ENCODE measurements at places on chromosomes 13 and 19.

- no peak for DNase-seq
These were observed 29.7 kb downstream of the MCF2L start for GRCh38 chr13:112998521-112999280.

- DNase-seq: no peak
These were observed 92.0 kb downstream of the ZNF536 start for GRCh38 chr19:30464162-30464561.

GRCh38 chr19:17526922-17527321 is 15.5 kb downstream of the PGLS start:
- DNase-seq: no peak

DNA sequence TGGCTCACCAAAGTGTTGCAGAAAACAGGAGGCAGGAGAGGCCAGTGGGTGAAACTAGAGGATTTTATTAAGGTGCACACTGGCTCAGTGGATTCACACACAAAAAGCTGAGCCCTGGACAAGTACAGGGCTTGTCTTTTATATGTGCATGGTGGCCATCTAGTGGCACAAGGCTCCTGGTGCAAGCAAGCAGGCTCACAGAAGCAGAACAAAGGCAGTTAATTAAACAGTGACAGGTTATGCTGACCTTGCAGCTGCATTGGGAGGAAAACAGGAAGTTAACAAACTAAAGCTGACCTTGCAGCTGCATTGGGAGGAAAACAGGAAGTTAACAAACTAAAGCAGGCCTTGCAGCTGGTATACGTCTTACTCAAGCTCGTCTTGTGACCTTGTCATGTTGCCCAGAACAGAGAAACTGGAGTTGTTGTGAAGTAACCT is 65.3 kb upstream of the ZNF681 start:
- no peak for DNase-seq

DNA sequence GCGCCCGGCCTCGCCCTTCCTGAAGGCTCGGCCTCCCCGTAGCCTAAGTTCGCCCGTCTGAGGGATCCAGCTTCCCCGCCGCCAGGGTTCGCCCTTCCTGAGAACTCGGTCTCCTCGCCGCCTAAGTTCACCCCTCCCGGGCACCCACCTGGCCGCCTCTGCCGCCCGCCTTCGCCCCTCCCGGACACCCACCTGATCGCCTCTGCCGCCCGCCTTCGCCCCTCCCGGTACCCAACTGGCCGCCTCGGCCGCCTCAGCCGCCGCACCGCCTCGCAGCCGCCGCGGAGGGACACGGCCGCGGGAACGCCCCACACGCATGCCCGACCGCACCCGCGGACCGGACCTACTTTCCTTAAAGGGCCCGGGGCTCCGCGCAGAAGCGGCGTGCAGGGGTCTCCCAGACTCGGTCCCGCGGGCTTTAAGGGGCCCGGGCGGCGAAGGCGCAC is at the start of gene MOB3A:
MOB3A (minus strand) TSS at position 293 of the 446 bp plus-strand sequence. CDS start 17,766 bp downstream, outside the sequence.
- peak; percentile 83 for DNase-seq

- DNase-seq: no peak
These were observed 885 bp downstream of the MLNR start for GRCh38 chr13:49220856-49221589.

- no peak for DNase-seq
These were observed 59.5 kb downstream of the FGF9 start for GRCh38 chr13:21730186-21730880.

GRCh38 chr13:108741930-108742329 is 112.5 kb downstream of the MYO16 start:
- no peak for DNase-seq

- DNase-seq: no peak
These were observed 136.7 kb downstream of the SOX1 start for GRCh38 chr13:112203614-112204013.

DNA sequence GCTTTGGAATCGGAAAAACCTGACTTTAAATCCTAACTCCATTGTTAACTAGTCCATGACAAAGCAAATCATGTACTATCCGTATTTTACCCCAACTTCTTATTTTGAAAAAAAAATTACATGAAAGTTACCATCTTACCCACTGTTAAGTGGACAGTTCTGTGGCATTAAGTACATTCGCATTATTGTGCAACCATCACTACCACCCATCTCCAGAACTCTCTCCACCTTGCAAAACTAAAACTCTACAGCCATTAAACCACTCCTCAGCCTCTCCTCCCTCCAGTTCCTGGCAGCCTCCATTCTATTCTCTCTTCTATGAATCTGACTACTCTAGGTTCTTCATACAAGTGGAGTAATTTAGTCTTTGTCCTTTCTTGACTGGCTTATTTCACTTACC is 176.5 kb downstream of the USP12 start:
- no peak for DNase-seq

DNA sequence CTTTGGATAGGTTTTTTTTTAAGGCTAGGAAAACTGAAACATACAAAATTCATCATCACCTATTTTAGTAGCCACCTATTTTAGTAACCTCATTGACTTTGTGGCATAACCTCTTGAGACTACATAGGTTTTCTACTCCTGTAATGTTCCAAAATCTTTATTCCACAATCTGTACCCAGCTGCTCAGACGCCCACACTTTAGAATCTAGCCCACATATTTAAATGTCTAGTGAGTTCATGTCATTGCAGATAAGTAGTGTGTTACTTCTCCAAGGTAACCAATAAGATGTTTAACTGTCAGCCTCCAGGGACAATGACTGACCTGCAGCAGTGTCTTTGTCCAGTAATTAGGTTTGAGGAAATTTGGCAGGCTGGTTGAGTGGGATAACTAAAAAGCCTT is 330.2 kb downstream of the MZT1 start:
- DNase-seq: no peak

GRCh38 chr19:5459360-5459759 is 4.1 kb downstream of the ZNRF4 start:
- DNase-seq: no peak

DNA sequence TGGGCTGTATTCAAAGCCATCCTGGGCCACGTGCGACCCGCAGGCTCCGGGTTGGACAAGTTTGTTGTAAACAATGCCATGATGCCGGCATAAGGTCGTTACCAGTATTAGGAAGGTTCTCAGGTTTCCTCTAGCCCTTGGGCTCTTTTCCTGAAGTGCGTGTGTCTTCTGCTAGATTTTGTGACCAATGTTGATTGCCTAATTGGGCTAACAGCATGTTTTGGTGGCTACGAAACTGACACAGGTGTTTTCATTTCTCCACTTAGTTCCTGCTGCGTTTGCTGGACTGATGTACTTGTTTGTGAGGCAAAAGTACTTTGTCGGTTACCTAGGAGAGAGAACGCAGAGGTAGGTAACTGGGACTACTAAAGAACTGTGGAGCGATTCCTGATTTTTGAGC is 20.3 kb downstream of the ALOX5AP start:
- DNase-seq: no peak

DNA sequence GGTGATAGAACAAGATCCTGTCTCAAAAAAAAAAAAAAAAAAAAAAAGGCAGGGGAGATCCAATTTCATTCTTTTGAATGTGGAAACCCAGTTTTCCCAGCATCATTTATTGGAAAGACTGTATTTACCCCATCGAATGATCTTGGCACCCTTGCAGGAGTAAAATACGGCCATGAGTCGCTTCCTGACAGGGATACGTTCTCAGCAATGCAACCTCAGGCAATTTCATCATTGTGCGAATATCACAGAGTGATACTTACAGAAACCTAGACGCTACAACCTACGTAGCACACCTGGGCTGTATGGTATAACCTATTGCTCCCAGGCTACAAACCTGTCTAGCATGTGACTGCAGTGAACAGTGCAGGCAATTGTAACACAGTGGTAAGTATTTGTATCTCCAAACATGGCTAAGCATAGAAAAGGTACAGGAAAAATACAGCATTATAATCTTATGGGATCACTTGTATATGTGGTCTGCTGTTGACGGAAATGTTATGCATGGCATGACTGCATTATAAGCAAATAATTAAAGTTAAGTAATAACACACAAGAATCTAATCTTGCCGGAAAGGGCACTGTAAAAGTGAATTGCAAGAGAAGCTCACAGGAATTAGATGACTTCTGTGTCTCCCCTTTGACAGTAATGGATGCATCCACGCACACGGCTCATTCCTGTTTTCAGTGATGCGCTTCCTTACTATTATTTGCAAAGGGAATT is 24.1 kb downstream of the RFX2 start:
- DNase-seq: no peak

DNA sequence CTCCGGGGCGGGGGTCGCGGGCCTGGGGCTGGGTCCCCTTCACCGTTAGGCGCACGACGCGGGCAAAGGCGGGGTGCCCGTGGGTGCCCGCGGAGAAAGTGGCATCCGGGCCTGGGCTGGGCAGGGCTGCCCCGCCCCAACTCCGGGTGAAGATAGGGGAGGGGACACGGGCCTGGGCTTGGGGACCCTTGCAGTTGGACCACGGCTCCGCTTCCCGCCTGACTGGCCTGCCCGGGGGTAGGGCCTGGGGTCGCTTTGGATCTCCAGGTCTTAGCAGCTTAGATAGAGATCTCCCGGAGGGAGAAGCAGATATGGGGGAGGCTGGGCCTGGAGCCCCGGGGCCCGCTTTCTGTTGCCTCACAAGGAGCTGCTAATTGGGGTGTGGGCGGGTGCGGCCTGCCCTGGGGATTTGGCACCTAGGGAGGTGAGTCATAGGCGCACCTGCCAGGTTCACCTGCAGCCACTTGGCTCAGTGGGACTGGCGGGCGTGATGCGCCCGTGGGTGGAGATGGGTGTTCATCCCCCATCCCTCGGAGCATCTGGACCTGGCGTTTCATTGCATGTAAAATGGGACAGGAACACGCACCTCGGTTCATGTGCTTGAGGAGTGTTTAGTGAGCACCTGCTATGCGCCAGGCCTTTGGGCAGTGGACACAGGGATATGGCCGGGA is 585 bp downstream of the MAP1S start:
- DNase-seq: no peak

- DNase-seq: no peak
These were observed 17.8 kb downstream of the C2CD4C start for GRCh38 chr19:391207-391557.

Measured in activated gamma-delta T cell treated with Interleukin-2 at 50 U/mL for 16 hours (primary cell).